WERI-Rb-1 (cell line): ENCODE measurements at places on chromosomes 2 and 18.
A peak's percentile ranks its signal among the peaks of the same experiment; 100 is the strongest.

GRCh38 chr2:230324503-230324902, 2.5 kb upstream of the SP140L start:
- no peak for DNase-seq

GRCh38 chr2:225911019-225911418, 511.5 kb downstream of the NYAP2 start:
- DNase-seq, result no peak

DNA sequence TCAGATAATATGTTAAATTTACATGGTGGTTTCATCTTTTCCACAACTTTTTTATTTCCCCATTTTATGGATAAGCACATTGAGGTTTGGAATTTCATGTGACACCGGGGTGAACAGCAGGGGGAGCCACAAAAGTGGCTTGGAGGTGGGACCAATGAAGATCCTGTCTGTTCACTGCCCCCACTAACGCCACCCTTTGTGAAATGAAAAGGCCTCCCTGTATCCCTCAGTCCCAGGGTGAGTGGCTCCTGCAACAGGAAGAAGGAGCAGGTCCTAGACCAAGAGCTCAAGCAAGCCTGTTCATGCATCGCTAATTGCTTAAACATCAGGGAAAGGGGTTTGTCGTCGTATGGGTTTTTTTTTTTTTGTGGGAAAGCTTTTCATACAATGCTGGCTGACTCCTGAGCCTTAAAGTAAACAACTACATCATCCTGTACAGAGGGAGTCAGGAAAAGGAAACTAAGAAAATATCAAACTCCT, 267.8 kb upstream of the EPAS1 start:
- no peak for DNase-seq

DNA sequence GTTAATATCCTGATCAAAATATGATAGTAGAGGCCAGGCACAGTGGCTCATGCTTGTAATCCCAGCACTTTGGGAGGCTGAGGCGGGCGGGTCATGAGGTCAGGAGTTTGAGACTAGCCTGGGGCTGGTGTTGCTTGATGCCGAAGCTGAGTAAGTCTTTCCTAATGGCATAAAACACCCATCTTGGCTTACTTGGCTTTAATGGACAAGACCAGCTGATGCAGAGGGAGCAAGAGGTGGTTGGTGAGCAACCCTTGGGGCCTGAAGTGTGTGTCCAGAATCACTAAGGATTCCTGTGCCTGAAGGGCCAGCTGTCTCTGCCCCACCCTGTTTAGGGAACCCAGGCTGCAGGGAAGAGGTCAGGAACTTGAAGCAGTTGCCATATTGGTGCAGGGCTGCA, 217.2 kb downstream of the ARL4C start:
- DNase-seq, result no peak

DNA sequence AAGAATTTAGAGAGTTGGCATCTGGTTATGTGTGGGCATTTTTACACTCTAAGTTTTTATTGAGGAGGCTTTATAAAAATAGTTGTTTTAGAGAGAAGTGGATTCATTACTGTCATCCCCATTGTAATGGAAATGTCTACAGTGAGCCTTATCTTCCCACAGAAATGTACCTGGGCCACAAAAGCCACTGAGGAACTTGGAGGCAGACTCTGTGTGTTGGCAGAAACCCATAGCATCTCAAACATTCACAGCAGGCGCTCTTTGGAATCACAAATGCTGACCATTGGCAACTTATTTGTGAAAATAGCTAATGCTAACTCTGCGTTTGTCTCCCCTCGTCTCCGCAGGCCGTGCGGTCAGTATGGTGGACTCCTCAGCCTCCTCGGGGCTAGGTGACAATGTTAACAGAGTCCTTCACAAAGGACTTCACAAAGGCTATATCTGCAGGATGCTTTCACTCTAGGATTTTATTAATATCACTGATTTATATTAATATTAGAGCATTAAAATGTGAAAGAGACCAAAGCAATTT, 689.1 kb upstream of the POU3F3 start:
- no peak for DNase-seq

DNA sequence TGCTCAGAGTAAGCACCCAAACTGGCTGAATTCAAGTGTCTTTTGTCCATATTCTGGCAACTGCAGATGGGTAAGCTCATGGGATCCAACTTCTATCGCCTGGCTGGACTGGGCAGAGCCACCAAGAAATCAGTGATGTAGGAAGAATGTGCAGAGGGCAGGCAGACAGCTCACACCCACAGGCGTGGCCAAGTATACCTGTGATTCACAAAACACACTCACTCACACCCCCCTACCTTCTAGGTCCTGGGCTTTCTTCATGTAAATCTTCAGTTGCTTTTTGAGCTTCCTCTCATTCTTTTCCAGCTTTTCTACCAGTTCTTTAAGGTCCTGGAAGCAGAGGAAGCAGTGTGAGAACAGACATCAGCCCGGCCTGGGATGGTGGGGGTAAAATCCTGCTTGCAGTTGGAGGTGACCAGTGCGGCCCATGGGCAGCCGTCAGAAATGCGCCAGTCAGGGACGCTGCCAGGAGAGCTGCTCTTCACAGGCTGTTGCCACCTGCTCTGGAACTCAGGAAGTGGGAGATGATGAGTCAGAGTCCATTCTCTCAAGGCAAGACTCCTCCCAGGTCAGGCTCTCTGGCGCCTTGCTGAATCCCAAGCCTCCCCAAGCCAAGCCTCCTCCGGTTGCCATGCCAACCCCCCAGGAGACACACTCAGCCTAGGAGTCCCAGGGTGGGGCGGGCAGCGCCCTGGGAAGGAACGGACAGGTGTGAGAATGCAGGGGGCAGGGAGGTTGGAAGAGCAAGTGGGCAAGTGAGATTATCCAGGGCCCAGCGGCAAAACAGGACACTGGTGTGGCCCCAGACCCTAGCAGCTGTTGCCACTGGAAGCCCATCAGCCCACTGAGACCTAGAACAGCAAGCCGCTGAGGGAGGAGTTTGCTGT, 36.2 kb upstream of the ACAA2 start:
- DNase-seq, result peak; percentile 47

DNA sequence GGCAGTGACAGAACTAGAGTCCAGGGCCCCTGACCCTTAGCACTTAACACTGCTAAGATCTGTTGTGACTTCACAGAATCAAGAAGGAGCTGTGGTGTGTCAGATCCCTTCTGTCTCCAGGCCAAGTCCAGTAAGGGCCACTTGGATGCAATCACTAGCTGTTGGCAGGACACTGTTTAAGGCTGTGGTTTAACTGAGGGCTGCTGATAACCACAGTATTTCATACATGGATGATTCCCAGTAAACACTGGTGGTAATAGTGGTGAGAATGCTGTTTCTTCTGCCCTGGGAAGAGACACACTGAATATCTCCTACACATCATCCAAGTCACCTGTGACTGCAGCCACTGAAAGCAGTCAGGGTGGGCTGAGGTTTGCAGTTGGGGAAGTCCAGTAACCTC, 77.7 kb upstream of the FBXO11 start:
- no peak for DNase-seq
